ENCODE measurements at places on chromosomes 5 and 9. TPM values are rescaled to one million over a fixed set of nuclear protein-coding genes. Genes with fewer than 3 reads are reported as not detected.

DNA sequence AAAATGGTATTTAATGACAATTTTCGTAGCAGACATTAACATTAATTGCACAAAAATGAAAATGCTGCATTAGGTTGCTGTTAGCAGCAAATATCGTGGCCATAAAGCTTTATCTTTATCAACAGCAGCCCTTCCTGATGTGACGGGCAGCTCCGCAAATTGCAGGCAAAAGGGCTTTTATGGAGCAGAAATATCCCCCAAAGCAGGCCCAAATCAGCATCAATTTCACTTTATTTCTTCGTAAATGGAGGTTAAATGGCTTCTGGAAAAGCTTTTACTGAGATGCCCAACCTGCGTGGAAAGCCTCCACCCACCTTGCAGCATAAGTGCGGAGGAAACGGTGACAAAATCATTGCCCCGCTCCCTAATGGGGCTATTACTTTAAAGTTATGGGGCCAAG is 77.9 kb upstream of the BARHL1 start:
- H3K36me3 ChIP-seq = no peaks in the 10 kb centered on the region
- no peaks in the 10 kb centered on the region for H3K27me3 ChIP-seq
- no peak overlapping the region for H3K27ac ChIP-seq
- H3K4me1 ChIP-seq = no peaks in the 10 kb centered on the region

DNA sequence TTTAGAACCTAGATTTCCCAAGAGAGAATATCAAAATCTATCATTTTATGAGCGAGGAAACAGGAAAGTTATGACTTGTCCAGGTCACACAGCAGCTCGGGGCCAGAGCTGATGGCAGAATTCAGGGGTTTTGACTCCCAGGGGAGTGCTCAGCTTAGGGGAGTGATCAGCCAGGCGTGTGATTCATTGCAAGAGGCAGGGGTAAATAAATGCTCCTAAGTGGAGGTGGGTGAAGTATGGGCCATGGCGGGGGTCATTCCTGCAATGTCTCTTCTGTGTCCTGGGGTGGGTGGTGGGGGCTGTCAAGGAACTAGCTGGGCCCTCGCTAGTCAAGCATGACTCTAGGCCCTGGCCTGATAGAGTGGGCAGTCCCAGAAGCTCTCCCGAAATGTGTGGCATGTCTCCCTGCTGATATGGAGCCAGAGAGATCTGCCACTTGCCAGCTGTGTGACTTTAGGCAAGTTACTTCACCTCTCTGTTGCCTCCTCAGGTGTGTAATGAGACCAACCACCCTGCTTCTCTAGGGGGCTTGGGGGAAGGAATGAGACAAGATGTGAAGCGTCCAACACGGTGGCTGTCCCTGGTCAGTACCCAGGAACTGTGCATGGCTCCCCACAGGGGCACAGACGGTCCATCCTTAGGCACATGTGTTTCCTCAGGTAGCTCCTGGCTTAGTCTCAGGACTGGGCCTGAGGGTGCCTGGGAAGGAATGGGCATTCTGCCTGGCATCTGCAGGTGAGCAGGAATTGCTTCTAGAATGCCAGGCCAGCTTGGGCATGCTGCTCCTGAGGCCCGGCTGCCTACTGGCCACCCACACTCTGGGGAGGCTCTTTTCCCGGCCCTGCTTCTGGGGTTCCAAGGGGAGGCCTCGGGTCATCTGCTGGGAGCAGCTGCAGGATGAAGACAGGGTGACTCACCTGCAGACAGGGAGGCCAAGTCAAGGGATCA is 36.5 kb upstream of the SH3PXD2B start:
- no peaks in the 10 kb centered on the region for H3K27me3 ChIP-seq
- no peak for DNase-seq
- no peaks in the 10 kb centered on the region for H3K4me1 ChIP-seq
- no peak overlapping the region for H3K4me3 ChIP-seq
- H3K36me3 ChIP-seq = no peaks in the 10 kb centered on the region

GRCh38 chr9:72255569-72255968 is 106.3 kb downstream of the GDA start:
- H3K27ac ChIP-seq = no peak overlapping the region
- DNase-seq = no peak
- no peaks in the 10 kb centered on the region for H3K27me3 ChIP-seq
- no peaks in the 10 kb centered on the region for H3K36me3 ChIP-seq

- no peaks in the 10 kb centered on the region for H3K4me1 ChIP-seq
- no peak overlapping the region for H3K4me3 ChIP-seq
- no peak overlapping the region for H3K27ac ChIP-seq
- H3K36me3 ChIP-seq = no peaks in the 10 kb centered on the region
- no peaks in the 10 kb centered on the region for H3K27me3 ChIP-seq
Measured at GRCh38 chr5:32541241-32541640, 44.1 kb upstream of the SUB1 start.

- no peaks in the 10 kb centered on the region for H3K36me3 ChIP-seq
- peaks cover 9% of the 10 kb centered on the region for H3K4me1 ChIP-seq
- H3K4me3 ChIP-seq = no peak overlapping the region
Measured at GRCh38 chr5:172561151-172561550, 79.9 kb upstream of the NEURL1B start.

GRCh38 chr9:19173598-19174125 is 46.4 kb upstream of the PLIN2 start:
- no peaks in the 10 kb centered on the region for H3K36me3 ChIP-seq
- DNase-seq = no peak
- H3K27ac ChIP-seq = no peak overlapping the region
- no peaks in the 10 kb centered on the region for H3K27me3 ChIP-seq

DNA sequence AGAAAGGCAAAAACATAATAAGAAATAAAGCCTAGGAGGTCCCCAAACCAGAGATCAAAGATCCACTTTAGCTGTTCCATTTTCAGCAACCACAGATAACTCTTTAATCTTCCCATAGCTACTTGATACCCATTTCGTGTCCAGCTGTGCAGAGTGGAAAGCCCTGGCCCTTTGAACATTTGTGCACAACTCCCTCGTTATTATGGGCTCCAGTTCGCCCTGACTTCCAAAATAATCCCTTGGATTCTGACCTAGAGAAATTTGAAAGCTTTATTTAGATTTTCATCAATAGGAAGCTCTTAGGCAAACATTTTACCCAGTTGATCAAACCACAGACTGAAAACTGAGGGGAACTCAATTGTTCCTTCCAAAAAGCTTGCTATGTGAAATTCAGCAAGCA is 4.8 kb downstream of the MYOT start:
- no peaks in the 10 kb centered on the region for H3K36me3 ChIP-seq
- no peak for DNase-seq
- no peak overlapping the region for H3K27ac ChIP-seq
- H3K4me3 ChIP-seq = no peak overlapping the region

GRCh38 chr9:81999806-82000205 is 11.2 kb downstream of the SPATA31D1 start:
- H3K4me3 ChIP-seq = no peak overlapping the region
- H3K27ac ChIP-seq = no peak overlapping the region
- no peaks in the 10 kb centered on the region for H3K4me1 ChIP-seq
- H3K36me3 ChIP-seq = no peaks in the 10 kb centered on the region
- no peaks in the 10 kb centered on the region for H3K27me3 ChIP-seq

GRCh38 chr9:81492710-81493447 is 196.5 kb downstream of the TLE1 start:
- no peak for DNase-seq
- no peaks in the 10 kb centered on the region for H3K4me1 ChIP-seq
- no peaks in the 10 kb centered on the region for H3K36me3 ChIP-seq
- H3K27me3 ChIP-seq = no peaks in the 10 kb centered on the region
- no peak overlapping the region for H3K4me3 ChIP-seq

- H3K4me3 ChIP-seq = no peak overlapping the region
- no peak for DNase-seq
- no peak overlapping the region for H3K27ac ChIP-seq
- no peaks in the 10 kb centered on the region for H3K4me1 ChIP-seq
Measured at GRCh38 chr5:139167533-139167932, 30.6 kb downstream of the SIL1 start.

DNA sequence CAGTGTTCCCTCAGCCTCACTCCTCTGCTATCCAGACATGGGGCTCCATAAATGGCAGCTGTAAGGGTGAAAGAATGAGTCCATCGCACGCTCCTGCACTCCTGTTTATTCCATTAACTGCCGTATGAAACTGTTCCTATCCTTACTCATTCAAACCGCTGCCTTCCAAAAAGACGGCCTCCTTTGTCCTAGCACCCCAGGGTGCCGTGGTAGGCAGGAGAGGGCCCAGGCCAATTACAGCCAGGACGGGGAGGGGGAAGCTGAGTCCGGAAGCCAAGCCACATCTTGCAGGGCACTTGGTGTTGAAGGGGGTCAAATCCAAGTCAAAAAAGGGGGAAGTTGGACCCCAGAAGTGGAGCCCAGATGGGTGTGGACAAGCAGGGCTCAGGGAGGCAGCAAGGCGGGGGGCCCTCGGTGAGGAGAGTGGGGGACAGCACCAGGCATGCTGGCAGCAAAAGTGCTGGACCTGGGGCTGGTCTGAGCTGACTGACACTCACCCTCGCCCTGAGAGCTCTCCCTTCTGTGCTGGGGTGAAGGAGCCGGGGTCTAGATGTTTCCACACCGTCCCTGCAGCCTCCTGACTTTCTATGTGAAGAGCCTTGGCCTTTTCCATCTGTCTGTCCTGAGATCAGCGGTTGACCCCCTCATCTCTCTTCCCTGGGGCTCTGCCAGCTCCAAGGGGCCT is 63.3 kb downstream of the COL23A1 start:
- no peaks in the 10 kb centered on the region for H3K4me1 ChIP-seq
- H3K36me3 ChIP-seq = no peaks in the 10 kb centered on the region
- no peak overlapping the region for H3K27ac ChIP-seq
- no peak for DNase-seq

- no peak overlapping the region for H3K27ac ChIP-seq
- no peaks in the 10 kb centered on the region for H3K27me3 ChIP-seq
- H3K4me3 ChIP-seq = no peak overlapping the region
Measured at GRCh38 chr9:94676446-94677131, 37.3 kb upstream of the FBP1 start.

GRCh38 chr5:132221781-132222648 is 5.6 kb downstream of the P4HA2 start:
- H3K4me1 ChIP-seq = peaks cover 33% of the 10 kb centered on the region
- no peaks in the 10 kb centered on the region for H3K27me3 ChIP-seq
- H3K27ac ChIP-seq = peak overlapping the region; percentile 92

DNA sequence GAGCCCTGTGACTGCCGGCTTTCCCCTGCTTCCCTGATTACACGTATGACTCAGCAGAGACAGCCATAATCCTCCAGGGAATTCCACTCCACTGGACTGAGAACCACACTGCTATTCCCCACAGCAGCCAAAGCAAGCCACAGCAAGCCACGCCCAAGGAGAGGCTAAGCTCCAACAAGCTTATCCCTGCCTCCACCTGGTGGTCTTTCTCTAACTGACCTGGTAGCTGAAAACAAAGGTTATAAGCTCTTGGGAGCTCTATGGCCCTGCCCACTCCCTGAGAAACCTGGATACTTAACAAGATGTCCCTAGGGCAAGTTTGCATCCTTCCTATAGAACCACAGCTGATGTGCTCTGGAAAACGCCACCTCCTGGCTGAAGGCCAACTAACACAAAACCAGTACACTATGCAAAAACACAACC is 613.7 kb upstream of the CDH18 start:
- H3K36me3 ChIP-seq = no peaks in the 10 kb centered on the region
- H3K27me3 ChIP-seq = no peaks in the 10 kb centered on the region
- no peak overlapping the region for H3K27ac ChIP-seq
- H3K4me3 ChIP-seq = no peak overlapping the region
- no peaks in the 10 kb centered on the region for H3K4me1 ChIP-seq
- DNase-seq = no peak

DNA sequence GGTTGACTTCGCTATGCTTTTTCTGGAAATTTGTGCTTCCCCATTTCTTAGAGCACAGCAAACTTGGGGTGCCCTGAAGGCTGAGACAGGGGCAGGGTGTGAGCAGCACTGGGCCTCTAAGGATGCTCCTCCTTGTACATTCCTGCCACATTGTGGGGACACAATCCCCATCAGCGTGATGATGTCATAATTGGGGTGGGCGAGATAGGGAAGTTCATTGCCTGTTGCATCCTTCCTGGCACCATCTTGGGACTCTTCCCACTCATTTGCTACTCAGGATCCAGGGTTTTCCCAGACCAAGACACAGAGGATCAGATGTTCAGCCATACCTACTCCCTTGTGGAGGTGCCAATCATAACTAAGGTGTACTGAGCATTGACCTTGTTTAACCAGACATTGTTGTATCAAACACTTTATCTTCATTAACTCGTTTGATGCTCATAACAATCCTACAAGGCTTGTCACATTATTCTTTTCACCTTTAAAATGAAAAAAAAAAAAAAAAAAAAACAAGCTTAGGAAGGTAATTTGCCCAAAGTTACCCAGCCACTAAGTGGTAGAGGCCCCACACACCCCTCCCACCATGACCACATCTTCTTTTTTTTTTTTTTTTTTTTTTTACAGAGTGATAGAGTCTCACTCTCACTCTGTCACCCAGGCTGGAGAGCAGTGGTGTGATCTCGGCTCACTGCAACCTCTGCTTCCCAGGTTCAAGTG is 87.6 kb downstream of the UGCG start:
- H3K36me3 ChIP-seq = no peaks in the 10 kb centered on the region
- no peak overlapping the region for H3K4me3 ChIP-seq
- no peak overlapping the region for H3K27ac ChIP-seq
- no peak for DNase-seq

DNA sequence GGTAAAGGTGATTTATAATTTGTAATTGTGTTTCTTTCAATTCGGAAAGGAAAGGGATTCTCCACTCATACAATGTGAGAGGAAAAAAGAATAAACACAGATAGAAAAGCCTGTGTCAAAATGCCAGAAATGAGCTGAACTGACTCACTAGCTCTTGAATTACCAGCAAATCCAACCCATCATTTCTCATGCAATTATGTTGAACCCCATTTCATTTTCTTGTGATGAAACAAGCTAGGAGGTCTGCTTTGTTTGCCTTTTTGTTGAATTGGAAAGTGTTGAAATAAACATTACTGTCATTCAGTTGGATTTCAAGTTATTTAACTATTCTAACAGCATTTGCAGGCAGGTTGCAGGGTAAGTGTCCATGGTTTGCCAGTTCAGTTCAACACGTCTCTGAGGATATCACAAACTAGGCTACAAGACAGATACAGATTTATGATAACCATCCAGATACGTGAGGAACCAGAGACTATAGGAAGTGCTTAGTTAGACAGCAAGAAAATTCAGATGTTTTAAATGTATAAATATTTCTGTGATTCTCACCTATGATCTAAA is 547.2 kb downstream of the MAT2B start:
- no peaks in the 10 kb centered on the region for H3K27me3 ChIP-seq
- H3K4me1 ChIP-seq = no peaks in the 10 kb centered on the region
- DNase-seq = no peak
- H3K36me3 ChIP-seq = no peaks in the 10 kb centered on the region

Gene ARID3C
- total RNA-seq = 0.35 TPM

Gene NR5A1
- total RNA-seq = 0.58 TPM

Gene VPS13A
- 58.9 TPM for total RNA-seq

Gene LRRC19
- total RNA-seq = not detected

Gene TMEM215
- total RNA-seq = not detected

Gene RORB
- total RNA-seq = 1.3 TPM

Gene LCN9
- not detected for total RNA-seq

Gene SPINK13
- not detected for total RNA-seq

Gene MOB3B
- 34.4 TPM for total RNA-seq

Gene GFPT2
- 23.6 TPM for total RNA-seq

Gene SHOC1
- 1.0 TPM for total RNA-seq

Gene SPARC
- total RNA-seq = 566 TPM

Gene NKD2
- total RNA-seq = 11.1 TPM

Gene ROR2
- 35.6 TPM for total RNA-seq

Gene IFNK
- not detected for total RNA-seq
